WTC11 (cell line): ENCODE measurements at places on chromosomes 2 and 18. TPM values are rescaled to one million over a fixed set of nuclear protein-coding genes. Genes with fewer than 3 reads are reported as not detected.

GRCh38 chr2:150609831-150610582, 122.5 kb upstream of the RND3 start:
- peaks cover 3% of the 10 kb centered on the region; the same call in 1 of the 2 replicates for H3K36me3 ChIP-seq
- no peak overlapping the region for H3K27ac ChIP-seq
- DNase-seq: no peak
- peaks cover 37% of the 10 kb centered on the region for H3K4me1 ChIP-seq

The TMEM18 gene
- 23.9 to 27.4 TPM (median 24.0 TPM) in 3 replicates for total RNA-seq

DNA sequence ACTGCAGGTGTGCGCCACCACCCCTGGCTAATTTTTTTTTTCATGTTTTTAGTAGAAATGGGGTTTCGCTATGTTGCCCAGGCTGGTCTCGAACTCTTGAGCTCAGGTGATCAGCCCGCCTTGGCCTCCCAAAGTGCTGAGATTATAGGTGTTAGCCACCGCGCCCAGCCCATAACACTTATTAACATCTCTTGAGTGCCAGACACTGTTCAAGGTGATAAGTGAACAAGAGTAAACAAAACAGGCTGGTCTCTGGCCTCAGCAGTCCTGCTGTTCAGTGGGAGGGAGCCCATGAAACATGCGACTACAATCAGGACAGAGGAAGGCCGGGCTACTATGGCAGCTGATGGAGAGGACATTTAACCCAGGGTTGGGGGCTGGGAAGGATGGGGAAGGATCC, 42.3 kb downstream of the KCTD1 start:
- DNase-seq: no peak
- H3K36me3 ChIP-seq: no peaks in the 10 kb centered on the region
- H3K4me1 ChIP-seq: peaks cover 6% of the 10 kb centered on the region; the same call in 1 of the 2 replicates
- no peaks in the 10 kb centered on the region for H3K27me3 ChIP-seq
- H3K4me3 ChIP-seq: no peak overlapping the region

- H3K4me3 ChIP-seq: no peak overlapping the region
- H3K4me1 ChIP-seq: peaks cover 24% of the 10 kb centered on the region
- H3K36me3 ChIP-seq: no peaks in the 10 kb centered on the region
- no peak overlapping the region for H3K27ac ChIP-seq
- no peak for DNase-seq
Observed at GRCh38 chr2:104050656-104051242, 803.2 kb upstream of the POU3F3 start.

- no peak overlapping the region for H3K4me3 ChIP-seq
- no peak for DNase-seq
- H3K27me3 ChIP-seq: no peaks in the 10 kb centered on the region; the same call in 1 of the 2 replicates
- H3K36me3 ChIP-seq: no peaks in the 10 kb centered on the region
- peak overlapping the region; percentile 60; the same call in 1 of the 2 replicates for H3K27ac ChIP-seq
Observed at GRCh38 chr2:72996117-72996502, 75.4 kb downstream of the SFXN5 start.

The STPG4 gene
- not detected in 3 replicates for total RNA-seq

The C2orf80 gene
- 0.39 to 0.96 TPM (median 0.87 TPM) in 3 replicates for total RNA-seq

DNA sequence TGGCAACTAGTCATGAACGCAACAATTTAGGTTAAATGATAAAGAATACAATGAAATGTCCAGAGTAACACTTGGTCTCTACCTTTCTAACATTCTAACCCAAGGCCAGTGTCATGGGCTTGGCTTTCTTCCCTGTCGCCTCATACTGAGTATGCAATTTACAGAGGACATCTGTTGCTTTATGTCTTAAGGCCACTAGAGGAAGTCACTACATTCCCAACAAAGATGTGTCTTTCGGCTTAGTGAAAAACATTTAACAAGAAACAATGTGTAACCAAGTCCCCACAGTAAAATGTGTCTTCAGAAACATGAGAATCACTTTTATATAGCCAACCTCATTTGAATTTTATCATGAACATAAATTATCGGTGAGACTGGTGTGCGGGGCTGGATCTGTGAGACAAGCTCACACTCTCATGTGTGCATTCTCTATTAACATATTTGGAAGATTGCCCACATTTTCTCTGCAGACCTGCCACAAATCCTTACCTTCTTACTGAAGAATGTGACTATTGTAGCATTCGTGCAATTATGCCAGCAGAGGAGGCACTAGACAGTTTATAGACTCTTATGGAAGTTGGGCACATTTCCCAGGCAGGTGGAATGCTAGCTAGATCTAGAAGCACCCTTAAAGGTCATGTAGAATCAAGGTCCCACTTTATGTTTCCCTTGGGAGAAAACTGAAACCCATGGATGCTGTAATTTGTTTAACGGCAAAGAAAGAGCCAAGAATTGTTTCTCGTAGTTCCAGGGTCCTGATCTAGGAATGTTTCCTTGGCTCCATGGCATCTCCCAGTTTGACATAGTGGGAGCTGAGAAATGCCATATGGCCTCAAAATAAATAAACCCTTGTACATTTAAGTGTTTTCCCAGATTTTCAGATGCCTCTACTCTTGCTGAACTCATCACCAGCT, 101.8 kb downstream of the CD226 start:
- H3K27me3 ChIP-seq: no peaks in the 10 kb centered on the region
- no peak overlapping the region for H3K27ac ChIP-seq
- H3K4me3 ChIP-seq: no peak overlapping the region
- no peaks in the 10 kb centered on the region for H3K36me3 ChIP-seq

The KANSL1L gene
- 11.1 to 12.2 TPM (median 11.4 TPM) in 3 replicates for total RNA-seq

The RTP5 gene
- total RNA-seq: not detected in 3 replicates
